Right atrium auricular region (tissue), 2 donors: ENCODE measurements at places on chromosomes 7 and 10.

GRCh38 chr7:24754906-24755506, 2.3 kb downstream of the GSDME start:
- DNase-seq = no peak

DNA sequence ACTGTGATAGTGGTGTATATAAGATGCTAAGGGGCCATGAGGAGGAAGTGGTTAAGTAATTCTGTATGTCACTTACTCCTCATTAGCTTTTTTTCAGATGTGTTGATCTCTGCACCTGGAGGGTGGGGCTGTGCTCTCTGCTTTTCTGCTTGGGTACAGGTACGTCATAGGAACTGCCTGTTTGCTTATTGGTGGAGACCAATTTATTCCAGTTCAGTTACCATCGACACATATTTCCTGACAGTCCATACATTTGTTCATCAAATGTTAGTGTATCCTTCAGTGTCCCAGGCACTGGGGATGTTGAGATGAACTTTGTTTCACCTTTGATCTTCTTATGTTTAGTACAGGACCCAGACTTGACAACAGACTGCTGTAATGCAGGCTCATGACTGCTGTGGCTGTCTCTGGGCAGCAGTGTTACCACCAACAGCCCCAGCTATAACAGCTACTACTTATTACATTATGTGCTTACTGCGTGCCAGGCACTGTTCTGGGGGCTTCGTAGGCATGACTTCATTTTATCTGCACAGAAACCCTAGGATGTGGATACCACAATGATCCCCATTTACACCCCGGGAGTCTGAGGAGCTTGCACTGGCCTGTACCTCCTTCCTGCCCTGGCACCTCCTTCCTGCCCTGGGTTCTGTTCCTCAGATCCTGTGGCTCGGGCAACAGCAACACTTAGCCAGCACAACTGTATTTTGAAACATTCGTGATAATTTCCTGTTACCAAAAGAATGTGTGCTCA, 87.4 kb downstream of the BUB3 start:
- no peak for DNase-seq

DNA sequence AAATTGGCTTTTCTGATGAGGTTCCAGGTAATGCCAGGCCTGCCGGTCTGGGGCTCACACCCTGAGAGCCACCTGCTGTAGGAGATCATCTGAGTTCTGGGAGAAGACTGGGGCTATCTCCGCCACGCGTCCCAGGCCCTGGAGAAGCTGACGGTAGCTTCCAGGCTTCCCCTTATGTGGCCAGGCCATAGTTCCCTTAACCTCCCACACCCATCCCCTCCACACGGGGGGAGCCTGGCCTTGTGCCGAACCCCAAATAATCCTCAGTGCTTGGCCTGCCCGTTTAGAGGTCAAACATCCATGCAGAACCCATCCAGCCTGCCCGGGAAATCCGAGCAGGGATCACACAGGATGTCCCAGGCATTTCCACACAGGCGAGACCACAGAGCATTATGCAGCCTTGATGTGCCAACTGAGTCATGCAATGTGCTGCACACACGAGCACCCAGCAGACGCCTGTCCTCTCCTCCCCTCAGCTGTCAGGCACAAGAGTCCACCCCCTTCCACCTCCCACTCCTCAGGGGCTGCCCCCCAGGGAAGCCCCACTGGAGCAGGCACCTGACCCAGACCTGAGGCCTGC, 176.2 kb downstream of the PRKAG2 start:
- no peak for DNase-seq

DNA sequence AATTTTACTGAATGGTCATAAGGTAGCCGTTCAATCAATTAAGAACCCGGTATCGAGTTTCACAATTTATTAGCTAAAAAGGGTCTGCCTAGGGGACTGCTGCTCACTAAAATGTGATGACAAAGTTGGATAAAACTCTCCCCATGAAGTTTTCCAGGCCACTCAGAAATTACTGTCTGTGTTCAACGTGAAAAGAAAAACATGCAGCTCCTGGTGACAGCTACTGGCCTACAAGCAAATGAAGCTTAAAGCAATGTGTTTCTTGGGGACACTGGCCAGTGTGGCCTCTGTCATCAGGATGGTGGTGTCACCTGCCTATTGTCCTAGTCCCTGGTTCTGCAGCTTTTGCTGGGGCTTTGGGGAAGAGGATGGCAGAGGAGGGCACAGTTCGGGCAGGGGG, 222.6 kb downstream of the WDR11 start:
- DNase-seq = no peak

- DNase-seq = no peak
Observed at GRCh38 chr10:91127341-91128082, 93.0 kb upstream of the PCGF5 start.

DNA sequence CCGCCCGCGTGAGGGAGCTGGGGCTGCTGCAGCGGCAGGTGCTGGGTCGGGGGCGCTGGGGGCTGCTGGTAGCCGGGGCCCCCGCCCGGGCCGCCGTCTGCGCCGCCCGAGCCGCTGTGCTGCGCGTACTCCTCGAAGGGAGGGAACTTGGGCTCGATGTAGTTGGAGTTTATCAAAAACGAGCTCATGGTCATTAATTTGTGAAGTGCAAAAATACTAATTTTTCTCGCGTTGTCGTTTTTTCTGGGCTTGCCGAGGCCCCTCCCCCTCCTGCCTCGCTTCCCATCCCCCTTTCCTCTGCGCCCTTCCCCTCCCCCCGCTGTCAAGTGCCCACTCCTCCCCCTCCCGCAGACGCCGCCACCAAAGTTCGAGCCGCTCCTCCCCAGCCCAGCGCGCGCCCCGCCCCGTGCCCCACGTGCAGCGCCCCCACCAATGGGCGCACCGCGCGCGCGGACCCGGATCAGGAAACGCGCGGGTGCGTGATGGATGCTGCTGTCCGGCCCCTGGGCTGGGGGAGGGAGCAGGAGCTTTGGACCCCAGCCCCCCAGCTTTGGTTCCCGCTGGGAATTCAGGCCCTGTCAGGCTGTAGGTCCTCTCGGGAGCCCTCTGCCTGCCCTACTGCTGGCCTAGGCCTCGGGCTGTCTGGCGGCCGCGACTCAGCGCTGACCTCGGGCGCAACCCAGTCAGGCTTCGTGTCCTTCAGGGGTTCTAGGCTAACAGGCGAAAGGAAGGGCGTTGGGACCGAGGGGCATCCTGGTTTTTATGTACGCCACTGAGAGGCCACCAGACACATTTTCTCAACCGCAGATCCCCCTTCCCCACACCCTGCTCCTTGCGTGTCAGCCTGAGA, at the start of gene HOXA4:
TSS of gene HOXA4 (minus strand) at position 218 of the 850 bp plus-strand sequence. CDS start at position 194, 24 bp downstream.
- DNase-seq = no peak

DNA sequence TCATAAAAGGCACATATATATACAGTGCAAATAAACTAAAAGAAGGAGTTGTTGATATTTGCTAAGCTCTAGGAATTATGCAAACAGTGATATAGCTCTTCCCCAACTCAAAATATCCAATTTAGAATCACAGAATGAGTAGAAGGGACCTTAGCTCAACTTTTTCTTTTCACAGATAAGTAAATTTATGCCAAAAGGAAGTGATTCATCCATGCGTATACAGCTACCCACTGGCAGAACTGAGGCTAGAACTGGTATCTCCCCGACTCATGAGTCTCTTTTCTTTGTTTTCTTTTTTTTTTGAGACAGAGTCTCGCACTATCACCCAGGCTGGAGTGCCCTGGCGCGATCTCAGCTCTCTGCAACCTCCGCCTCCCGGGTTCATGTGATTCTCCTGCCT, 54.2 kb upstream of the SVIL start:
- DNase-seq = no peak

GRCh38 chr7:26443751-26444150, 152.1 kb downstream of the SNX10 start:
- no peak for DNase-seq

DNA sequence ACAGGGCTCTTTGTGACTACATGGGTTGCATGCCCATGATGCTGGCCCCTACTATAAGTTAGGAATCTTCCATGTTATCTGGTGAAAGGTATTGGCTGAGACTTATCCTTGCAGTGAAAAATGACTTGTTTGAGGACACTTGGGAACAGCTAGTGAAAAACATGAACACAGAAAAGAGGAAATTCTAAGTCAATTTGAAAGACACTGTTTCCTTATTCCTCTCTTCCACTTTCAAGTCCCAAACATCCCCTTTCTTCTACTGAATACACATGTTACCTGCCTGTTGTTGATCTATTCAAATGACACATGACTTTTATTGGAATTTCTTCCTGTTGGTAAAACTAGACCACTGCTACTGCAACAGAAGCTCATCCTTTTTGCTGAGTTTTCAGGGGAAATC, 29.5 kb upstream of the PRKCQ start:
- DNase-seq = no peak

DNA sequence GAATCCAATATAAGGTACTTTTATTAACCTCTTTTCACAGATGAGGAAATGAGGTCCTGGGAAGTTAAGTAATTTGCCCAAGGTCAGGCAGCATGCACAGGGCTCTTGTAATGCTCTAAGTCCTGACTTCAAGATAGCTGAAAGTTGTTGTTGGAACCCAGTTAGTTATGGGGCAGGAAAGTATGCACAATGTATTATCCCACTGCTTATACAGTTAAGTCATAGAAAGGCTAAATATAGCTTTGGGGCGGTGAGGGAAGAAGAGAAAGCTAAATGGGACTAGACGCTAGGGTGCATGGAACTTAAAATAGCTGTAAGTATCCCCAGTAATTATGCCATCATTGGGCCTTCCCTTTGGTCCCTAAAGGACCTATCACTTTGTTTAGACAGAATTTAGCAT, 9.2 kb downstream of the GLCCI1 start:
- no peak for DNase-seq

- no peak for DNase-seq
Observed at GRCh38 chr10:59143544-59143943, 32.9 kb upstream of the PHYHIPL start.

GRCh38 chr7:50455658-50456057, 5.5 kb upstream of the FIGNL1 start:
- no peak for DNase-seq

DNA sequence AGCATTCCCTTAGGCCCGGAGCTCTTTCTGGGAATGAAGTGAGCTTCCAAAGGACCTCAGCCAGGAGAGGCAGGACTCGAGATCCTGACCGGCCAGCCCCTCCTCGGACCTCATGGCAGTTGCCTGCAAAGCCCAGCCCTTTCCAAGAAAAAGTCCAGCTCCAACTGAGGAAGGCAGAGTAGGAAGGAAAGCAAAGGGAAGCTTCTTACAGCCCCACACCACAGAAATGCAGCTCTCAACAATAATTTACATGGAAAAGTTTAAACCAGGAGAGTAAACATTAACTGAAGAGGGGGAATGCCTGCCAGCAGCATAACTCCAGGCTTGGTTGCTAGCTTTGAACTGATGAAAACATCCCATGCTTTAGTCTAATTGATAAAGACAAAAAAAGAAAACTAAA, 153.9 kb upstream of the PFKP start:
- no peak for DNase-seq

DNA sequence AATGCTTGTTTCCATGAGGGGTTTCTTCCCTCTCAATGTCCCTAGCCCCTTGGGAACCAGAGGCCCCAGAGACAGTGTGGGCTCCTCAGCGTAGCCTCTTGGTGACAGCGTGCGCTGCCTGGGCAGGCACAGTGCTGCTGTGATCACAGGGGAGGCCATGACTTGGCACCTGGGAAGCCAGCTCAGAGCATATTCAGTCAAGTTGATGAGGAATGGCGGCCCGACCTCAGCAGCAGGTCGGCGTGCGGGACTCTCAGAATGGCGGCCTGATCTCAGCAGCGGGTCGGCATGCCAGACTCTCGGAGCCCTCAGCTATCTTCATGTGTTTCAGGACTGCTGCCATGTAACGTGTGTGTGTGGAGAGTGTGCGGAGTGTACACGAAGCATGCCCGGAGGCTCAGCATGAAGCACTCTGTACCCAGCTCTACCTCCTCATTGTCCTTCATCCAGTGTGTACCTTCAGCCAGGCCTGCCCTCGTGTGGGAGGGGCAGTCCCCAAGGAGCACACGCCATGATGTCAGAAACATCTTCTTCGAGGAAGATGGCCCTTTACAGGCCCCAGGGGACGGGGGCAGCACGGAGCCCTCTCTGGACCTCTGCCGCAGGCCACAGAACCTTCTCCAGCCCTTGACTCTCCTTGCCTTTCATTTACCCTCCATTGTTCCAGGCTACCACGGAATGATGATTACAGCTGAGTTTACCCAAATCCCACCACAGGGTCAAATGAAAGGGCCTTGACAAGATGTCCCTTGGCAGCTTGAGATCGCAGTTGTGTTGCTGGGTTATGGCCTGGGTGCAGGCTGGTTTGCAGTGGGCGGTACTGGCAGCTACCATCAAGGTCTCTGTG, 130.4 kb downstream of the SMURF1 start:
- no peak for DNase-seq

GRCh38 chr10:31051703-31052102, 20.0 kb upstream of the ZNF438 start:
- DNase-seq = no peak

- no peak for DNase-seq
Observed at GRCh38 chr7:37494926-37495325, 46.3 kb upstream of the ELMO1 start.

GRCh38 chr10:37344413-37344812, 219.0 kb downstream of the ANKRD30A start:
- no peak for DNase-seq

GRCh38 chr7:119903085-119903484, 369.9 kb upstream of the KCND2 start:
- no peak for DNase-seq

DNA sequence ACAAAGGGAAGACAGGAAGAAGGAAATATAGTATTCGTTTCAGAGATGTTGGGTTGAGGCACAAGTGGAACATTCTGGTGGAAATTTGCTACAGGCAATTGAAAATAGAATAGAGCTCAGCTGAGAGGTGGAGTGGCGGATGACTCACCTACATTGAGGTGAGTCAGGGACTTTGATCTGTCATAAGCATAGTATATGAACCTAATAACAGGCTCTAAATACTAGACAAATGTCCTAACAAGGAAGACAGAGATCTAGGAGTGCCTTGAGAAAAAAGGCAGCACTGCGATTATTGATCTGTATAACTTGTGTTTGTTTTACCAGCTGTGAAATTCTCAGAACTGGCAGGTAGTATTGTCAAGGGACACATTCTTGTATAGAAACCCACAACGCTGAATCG, 907 bp upstream of the IFRD1 start:
- DNase-seq = no peak

- no peak for DNase-seq
Observed at GRCh38 chr7:33854178-33854577, 51.2 kb upstream of the BMPER start.

GRCh38 chr10:50992356-50992901, 81.9 kb upstream of the PRKG1 start:
- DNase-seq = no peak

DNA sequence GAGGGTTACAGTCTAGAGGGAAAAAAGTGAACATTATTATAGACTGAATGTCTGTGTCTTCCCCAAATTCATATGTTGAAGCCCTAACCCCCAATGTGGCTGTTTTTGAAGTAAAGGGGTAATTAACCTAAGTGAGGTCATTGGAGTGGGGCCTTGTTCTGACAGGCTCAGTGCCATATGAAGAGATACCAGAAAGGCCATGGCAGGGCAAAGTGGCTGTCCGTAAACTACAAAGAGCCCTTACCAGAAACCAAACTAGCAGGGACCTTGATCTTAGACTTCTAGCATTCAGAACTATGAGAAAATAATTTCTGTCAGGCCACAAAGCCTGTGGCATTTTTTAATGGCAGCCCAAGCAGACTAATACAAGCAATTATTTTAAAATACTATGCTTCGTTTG, 8.7 kb downstream of the TMEM209 start:
- DNase-seq = no peak

- no peak for DNase-seq
Observed at GRCh38 chr10:50648089-50648934, 24.6 kb upstream of the SGMS1 start.
